ENCODE measurements at places on chromosomes 3 and 15. TPM values are rescaled to one million over a fixed set of nuclear protein-coding genes. Genes with fewer than 3 reads are reported as not detected.

The SH3GL3 gene
- not detected for total RNA-seq

The ISG20 gene
- total RNA-seq = 15.1 TPM

GRCh38 chr15:53000409-53000808 lies 210.3 kb upstream of the ONECUT1 start:
- no peaks in the 10 kb centered on the region for H3K4me1 ChIP-seq
- H3K36me3 ChIP-seq = no peaks in the 10 kb centered on the region
- no peak for DNase-seq
- H3K27me3 ChIP-seq = no peaks in the 10 kb centered on the region
- H3K4me3 ChIP-seq = no peak overlapping the region

- no peaks in the 10 kb centered on the region for H3K27me3 ChIP-seq
- DNase-seq = no peak
- H3K36me3 ChIP-seq = no peaks in the 10 kb centered on the region
- no peak overlapping the region for H3K4me3 ChIP-seq
- H3K27ac ChIP-seq = no peak overlapping the region
Observed at GRCh38 chr15:59457103-59457502, 19.1 kb downstream of the FAM81A start.

DNA sequence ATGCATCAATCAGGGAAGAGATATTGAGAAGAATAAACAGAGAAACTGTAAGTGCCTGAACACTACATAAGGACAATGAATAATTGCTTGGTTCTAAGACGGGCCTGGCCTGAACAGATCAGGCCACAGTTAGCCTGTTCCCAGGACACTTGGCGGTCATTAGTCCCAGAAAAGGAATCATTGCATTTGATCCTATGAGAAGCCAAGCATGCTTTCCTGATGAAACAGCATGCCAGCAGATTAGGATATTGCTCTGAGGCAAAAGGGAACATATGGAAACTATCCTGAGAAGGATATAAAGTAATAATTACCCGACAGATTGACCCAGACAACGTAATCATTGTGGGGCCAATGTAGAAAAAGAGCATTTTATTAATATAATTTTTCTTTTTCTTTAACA lies 51.9 kb downstream of the STRIT1 start:
- no peak for DNase-seq
- no peaks in the 10 kb centered on the region for H3K4me1 ChIP-seq
- no peak overlapping the region for H3K4me3 ChIP-seq
- H3K27ac ChIP-seq = no peak overlapping the region
- no peaks in the 10 kb centered on the region for H3K27me3 ChIP-seq
- H3K36me3 ChIP-seq = no peaks in the 10 kb centered on the region
